ENCODE measurements at places on chromosomes 3 and 15.
A peak's percentile ranks its signal among the peaks of the same experiment; 100 is the strongest.

- H3K27me3 ChIP-seq = peaks cover 25% of the 10 kb centered on the region
- DNase-seq = no peak
- H3K4me3 ChIP-seq = no peak overlapping the region
- H3K36me3 ChIP-seq = no peaks in the 10 kb centered on the region
- H3K4me1 ChIP-seq = peaks cover 8% of the 10 kb centered on the region
These were observed 1.1 kb upstream of the BCL2L10 start for GRCh38 chr15:52113708-52114107.

DNA sequence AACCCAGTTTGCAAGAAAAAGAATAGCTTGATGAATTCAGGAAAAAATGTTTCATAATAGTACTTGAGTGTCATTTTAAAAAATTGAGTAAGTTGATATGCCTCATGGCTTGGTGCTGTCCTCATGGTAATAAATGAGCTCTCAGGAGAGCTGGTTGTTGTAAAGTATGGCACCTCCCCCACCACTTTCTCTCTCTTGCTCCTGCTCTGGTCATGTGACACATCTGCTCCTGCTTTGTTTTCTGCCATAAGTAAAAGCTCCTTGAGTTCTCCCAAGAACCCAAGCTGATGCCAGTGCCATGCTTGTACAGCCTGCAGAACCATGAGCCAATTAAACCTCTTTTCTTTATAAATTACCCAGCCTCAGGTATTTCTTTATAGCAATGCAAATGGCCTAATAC, 108.8 kb upstream of the CRBN start:
- no peaks in the 10 kb centered on the region for H3K36me3 ChIP-seq
- no peaks in the 10 kb centered on the region for H3K27me3 ChIP-seq
- DNase-seq = no peak
- H3K27ac ChIP-seq = no peak overlapping the region

DNA sequence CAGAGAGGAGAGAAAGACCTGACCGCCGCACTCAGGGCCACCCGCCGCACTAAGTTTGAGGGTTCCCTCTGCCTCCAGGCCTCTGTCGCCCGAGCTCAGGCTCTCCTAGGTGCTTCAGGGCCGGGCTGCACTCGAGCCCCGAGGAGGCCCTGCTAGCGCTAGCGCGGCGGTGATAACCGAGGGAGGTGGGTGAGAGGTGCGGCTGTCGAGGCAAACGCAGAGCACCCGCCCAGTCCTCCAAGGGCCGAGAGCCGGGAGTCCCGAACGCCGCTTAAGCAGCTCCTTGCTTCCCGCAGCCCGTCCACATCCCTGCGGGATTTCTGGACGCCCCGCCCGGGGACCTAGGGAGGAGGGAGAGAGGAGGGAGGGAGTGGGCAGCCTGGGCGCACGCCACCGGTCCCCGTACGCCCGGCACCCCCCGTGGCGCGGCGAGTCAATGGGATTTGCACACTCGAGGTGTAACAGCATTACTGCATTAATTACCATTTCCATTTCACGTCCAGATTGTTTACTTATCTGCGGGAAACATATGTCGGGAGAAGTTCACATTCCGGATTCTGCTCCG, 6.8 kb downstream of the SOX14 start:
- H3K4me3 ChIP-seq = no peak overlapping the region
- no peak for DNase-seq
- no peak overlapping the region for H3K27ac ChIP-seq
- H3K36me3 ChIP-seq = no peaks in the 10 kb centered on the region
- peaks cover 14% of the 10 kb centered on the region for H3K4me1 ChIP-seq

DNA sequence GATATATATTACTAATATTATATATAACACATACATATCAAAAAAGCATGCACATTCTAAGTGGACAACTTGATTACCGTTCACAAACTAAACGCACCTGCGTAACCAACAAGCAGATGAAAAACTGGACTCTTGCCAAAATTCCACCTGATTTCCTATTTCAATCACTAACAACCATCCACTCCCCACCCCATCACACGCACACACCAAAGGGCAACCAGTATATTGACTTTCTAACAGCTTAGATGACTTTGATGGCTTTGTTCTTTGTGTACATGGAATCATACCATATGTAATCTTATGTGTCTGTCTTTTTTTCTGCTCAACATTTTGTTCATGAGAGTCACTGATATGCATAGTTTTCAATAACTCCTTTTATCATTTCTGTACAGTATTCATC, 496.8 kb upstream of the ARRDC4 start:
- no peak overlapping the region for H3K27ac ChIP-seq
- no peak for DNase-seq
- H3K27me3 ChIP-seq = no peaks in the 10 kb centered on the region
- H3K36me3 ChIP-seq = no peaks in the 10 kb centered on the region
- no peaks in the 10 kb centered on the region for H3K4me1 ChIP-seq

GRCh38 chr3:99730870-99731269, 86.8 kb upstream of the CMSS1 start:
- no peak overlapping the region for H3K27ac ChIP-seq
- H3K4me1 ChIP-seq = no peaks in the 10 kb centered on the region
- DNase-seq = no peak
- H3K36me3 ChIP-seq = no peaks in the 10 kb centered on the region
- no peak overlapping the region for H3K4me3 ChIP-seq

DNA sequence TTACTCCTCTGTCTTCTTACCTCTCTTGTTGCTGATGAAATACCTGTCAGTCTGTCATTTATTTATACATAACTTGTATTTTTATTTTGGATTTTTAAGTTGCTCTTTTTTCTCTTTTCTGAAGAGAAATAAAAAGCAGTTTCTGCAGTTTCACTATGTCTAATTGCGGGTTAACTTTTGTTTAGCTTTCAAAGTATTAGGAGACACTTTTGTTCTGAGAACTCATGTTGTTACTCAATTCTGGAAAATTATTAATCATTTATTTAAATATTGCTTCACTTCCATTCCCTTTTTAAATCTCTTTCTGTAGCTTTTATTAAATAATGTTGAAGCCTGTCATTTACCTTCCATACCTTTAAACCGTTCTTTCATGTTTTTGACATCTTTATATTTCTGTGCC, 29.2 kb downstream of the MYLK start:
- no peaks in the 10 kb centered on the region for H3K36me3 ChIP-seq
- H3K4me1 ChIP-seq = no peaks in the 10 kb centered on the region
- DNase-seq = no peak
- no peaks in the 10 kb centered on the region for H3K27me3 ChIP-seq
- no peak overlapping the region for H3K4me3 ChIP-seq
- H3K27ac ChIP-seq = no peak overlapping the region

DNA sequence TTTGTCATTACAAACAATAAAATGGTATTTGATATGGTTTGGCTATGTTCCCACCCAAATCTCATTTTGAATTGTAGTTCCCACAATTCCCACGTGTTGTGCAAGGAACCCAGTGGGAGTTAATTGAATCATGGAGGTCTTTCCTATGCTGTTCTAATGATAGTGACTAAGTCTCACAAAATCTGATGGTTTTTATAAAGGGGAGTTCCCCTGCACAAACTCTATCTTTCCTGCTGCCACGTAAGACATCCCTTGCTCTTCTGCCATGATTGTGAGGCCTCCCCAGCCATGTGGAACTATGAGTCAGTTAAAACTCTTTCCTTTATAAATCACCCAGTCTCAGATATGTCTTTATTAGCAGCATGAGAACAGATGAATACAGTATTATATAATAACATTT, 15.4 kb upstream of the AADAC start:
- no peak for DNase-seq
- H3K4me1 ChIP-seq = no peaks in the 10 kb centered on the region
- H3K27me3 ChIP-seq = no peaks in the 10 kb centered on the region
- no peak overlapping the region for H3K27ac ChIP-seq
- no peak overlapping the region for H3K4me3 ChIP-seq

GRCh38 chr3:47601281-47601680, 22.6 kb upstream of the CSPG5 start:
- no peak overlapping the region for H3K27ac ChIP-seq
- no peak for DNase-seq
- no peak overlapping the region for H3K4me3 ChIP-seq
- H3K4me1 ChIP-seq = no peaks in the 10 kb centered on the region
- H3K27me3 ChIP-seq = no peaks in the 10 kb centered on the region

DNA sequence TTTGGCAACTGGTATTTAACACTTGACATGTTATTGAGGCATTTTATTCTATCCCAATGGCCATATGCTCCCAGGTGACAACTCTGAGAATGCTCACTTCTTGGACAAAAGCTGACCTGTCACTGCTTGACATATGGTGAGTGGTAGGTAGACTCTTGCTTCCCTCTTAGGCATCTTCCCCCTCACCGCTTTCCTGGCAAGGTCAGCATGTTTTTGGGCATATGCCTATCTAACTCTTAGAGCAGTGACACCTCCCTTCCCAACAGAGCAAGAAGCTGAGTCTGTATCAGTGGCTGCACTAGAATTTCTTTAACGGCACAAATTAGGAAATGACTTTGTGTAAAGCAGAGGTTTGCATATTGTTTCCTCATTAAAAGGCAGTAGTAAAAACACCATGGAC, 300.7 kb downstream of the OXSM start:
- no peaks in the 10 kb centered on the region for H3K4me1 ChIP-seq
- no peak for DNase-seq
- no peaks in the 10 kb centered on the region for H3K27me3 ChIP-seq
- H3K4me3 ChIP-seq = no peak overlapping the region
- no peaks in the 10 kb centered on the region for H3K36me3 ChIP-seq
- H3K27ac ChIP-seq = no peak overlapping the region

DNA sequence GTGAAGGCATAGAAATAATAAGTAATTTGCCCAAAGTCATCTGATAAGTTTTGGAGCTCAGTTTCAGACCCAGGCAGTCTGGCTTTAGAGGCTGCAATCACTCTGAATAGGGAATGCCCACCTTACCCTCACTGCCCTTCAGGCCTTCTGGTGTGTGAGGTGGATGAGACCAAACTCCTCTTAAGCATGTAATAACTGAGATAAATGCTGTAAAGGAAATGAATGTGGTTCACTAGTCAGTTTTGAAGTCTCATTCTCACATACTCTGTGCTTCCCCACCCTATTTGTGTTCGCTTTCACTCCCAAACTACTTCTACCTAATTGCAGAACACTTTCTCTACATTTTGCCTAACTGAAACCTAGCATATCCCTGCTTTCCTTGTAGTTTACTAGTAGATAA, 144.1 kb downstream of the FILIP1L start:
- H3K4me1 ChIP-seq = peaks cover 20% of the 10 kb centered on the region
- H3K4me3 ChIP-seq = no peak overlapping the region
- DNase-seq = no peak
- H3K36me3 ChIP-seq = peaks cover 18% of the 10 kb centered on the region
- no peak overlapping the region for H3K27ac ChIP-seq

GRCh38 chr15:56038015-56038414, 44.6 kb upstream of the NEDD4 start:
- peak overlapping the region; percentile 87 for H3K27ac ChIP-seq
- DNase-seq = no peak
- no peaks in the 10 kb centered on the region for H3K27me3 ChIP-seq
- H3K4me1 ChIP-seq = peaks cover 67% of the 10 kb centered on the region

GRCh38 chr3:171865191-171865865, 22.2 kb downstream of the TMEM212 start:
- no peak overlapping the region for H3K27ac ChIP-seq
- no peaks in the 10 kb centered on the region for H3K36me3 ChIP-seq
- DNase-seq = no peak
- H3K27me3 ChIP-seq = peaks cover 3% of the 10 kb centered on the region
- H3K4me3 ChIP-seq = no peak overlapping the region

GRCh38 chr3:32177702-32178198, 60.7 kb upstream of the CMTM8 start:
- peak overlapping the region; percentile 34 for H3K4me3 ChIP-seq
- H3K36me3 ChIP-seq = peaks cover 3% of the 10 kb centered on the region
- peak; percentile 46 for DNase-seq
- H3K27me3 ChIP-seq = peaks cover 2% of the 10 kb centered on the region
- H3K27ac ChIP-seq = no peak overlapping the region

DNA sequence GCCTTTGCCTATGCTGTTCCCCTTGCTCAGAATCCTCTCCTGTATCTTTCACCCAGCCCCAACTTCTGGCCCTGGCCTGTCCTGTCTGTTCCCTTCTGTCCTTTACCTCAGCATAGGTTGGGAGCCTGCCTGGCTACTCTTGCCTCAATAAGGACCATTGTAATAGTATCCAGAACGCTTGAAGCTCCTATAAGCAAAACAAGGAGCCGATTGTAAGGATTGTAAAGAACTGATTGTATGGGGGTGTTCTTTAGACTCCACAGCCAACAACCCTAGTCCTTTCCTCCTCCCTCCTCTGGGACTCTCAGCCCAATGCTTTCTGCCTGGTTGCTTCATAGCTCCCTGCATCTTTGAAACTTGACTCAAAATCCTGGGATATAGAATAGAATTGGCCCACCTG, 18.7 kb upstream of the RAD54L2 start:
- H3K4me1 ChIP-seq = peaks cover 3% of the 10 kb centered on the region
- no peak for DNase-seq
- H3K36me3 ChIP-seq = no peaks in the 10 kb centered on the region
- H3K4me3 ChIP-seq = no peak overlapping the region
- no peaks in the 10 kb centered on the region for H3K27me3 ChIP-seq

DNA sequence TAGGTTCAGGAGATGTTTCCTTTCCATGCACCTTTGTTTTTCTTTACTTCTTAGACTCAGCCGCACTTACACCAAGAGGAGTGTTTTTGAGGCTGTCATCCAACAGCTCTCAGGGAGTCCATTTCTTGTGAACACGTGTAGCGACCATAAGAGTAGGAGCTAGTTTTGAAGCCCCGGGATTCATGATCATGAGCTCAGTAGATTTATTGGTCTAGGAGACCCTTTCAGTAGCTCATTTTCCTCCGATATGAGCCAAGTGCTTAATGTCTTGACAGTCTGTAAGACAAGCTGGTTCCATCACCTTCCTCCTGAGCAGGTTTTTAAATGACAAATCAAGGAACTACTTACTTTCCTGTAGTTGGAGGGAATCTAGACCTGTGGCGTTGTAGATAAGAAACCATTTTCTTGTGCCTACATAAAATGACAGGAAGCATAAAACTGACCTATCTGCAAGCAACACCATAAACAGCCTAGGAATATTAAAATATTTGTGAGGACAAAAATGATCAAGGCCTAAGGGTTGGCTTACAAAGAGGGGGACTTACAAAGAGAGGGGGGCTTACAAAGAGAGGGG, 172.6 kb upstream of the BHLHE40 start:
- no peak for DNase-seq
- peak overlapping the region; percentile 56 for H3K27ac ChIP-seq
- no peak overlapping the region for H3K4me3 ChIP-seq
- H3K27me3 ChIP-seq = no peaks in the 10 kb centered on the region

DNA sequence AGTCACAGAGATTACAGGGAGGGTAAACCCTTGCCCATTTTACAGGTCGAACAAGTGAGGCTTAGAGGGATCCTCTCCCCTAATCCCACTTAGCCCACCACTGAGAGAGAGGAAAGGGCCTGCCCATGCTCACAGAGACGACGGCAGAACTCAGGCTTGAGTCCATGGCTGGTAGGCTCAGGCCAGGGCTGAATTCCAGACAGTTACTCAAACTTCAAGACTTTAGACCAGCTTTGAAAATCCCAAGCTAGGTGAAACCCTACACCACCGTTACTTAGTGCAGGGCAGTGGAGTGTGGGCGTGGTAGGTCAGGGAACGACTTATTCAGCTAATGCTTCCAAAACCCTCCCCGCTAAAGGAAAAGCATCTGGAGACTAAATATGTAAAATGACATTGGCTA, 16.4 kb downstream of the GRIP2 start:
- H3K4me3 ChIP-seq = no peak overlapping the region
- no peak overlapping the region for H3K27ac ChIP-seq
- no peak for DNase-seq
- H3K27me3 ChIP-seq = peaks cover 8% of the 10 kb centered on the region
- no peaks in the 10 kb centered on the region for H3K36me3 ChIP-seq
- peaks cover 2% of the 10 kb centered on the region for H3K4me1 ChIP-seq

- DNase-seq = no peak
- H3K4me1 ChIP-seq = peaks cover 6% of the 10 kb centered on the region
- H3K4me3 ChIP-seq = no peak overlapping the region
- H3K27ac ChIP-seq = no peak overlapping the region
- H3K27me3 ChIP-seq = no peaks in the 10 kb centered on the region
- H3K36me3 ChIP-seq = no peaks in the 10 kb centered on the region
These were observed 110.5 kb upstream of the STT3B start for GRCh38 chr3:31422237-31422636.
